ENCODE measurements at places on chromosomes 1 and 21.

- no peak for DNase-seq
Measured at GRCh38 chr1:156596426-156596825, 4.8 kb downstream of the NAXE start.

GRCh38 chr21:36636016-36636415, 62.9 kb upstream of the SIM2 start:
- no peak for DNase-seq

DNA sequence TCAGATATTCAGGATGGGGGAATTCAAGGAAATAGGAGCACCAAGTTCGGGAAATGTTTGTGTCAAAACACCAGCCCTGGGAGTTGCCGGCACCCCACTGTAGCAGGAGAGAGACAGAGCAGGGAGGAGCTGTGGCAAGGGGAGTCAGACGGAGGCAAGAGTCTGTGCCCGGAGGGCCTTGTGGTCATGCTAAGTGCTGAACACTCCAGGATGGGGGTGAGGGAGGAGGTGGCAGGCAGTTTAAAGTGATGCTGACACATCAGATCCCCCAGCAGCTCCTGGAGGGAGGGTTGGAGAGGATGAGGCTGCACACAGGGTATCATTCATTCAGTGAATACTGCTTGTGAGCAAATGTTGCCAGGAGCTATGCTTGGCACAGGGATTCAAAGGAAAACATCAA, 150.3 kb upstream of the ETV3 start:
- no peak for DNase-seq

GRCh38 chr1:54944610-54945392, 35.6 kb upstream of the TMEM61 start:
- DNase-seq: peak; percentile 26

- DNase-seq: no peak
Measured at GRCh38 chr1:30661311-30661710, 62.1 kb downstream of the MATN1 start.

DNA sequence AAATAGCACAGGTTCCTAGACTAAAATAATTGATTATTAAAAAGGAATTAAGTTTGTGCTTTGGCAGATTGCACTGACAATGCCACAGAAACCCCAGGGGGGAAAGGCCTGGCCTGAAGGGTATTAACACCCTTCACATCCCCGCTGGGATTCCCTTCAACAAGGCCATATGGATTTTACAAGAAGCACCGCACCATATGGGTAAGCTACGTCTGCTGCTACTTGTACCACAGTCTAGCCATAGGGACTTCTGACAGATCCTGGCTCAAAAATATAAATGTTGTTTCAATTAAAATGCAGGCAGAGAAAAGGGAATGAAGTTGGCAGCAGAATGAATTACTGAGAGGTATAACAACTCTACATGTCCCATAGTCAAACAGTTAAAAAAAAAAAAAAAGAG, 101.0 kb downstream of the DENND1B start:
- no peak for DNase-seq

GRCh38 chr1:167503626-167504466, 14.5 kb downstream of the CD247 start:
- DNase-seq: no peak

GRCh38 chr1:41322835-41323234, 38.4 kb upstream of the FOXO6 start:
- DNase-seq: peak; percentile 12
